ENCODE measurements at places on chromosomes 12 and 14. TPM values are rescaled to one million over a fixed set of nuclear protein-coding genes. Genes with fewer than 3 reads are reported as not detected.

GUCY2C gene
- total RNA-seq = not detected

IGFBP6 gene
- not detected for total RNA-seq

TRHDE gene
- total RNA-seq = 16.7 TPM

IL31 gene
- total RNA-seq = not detected

DDN gene
- total RNA-seq = 6.4 TPM

NELL2 gene
- 140 TPM for total RNA-seq

MAP1LC3B2 gene
- total RNA-seq = 4.4 TPM

PTGDR gene
- not detected for total RNA-seq

GLIPR1L2 gene
- total RNA-seq = not detected

- no peak for DNase-seq
Measured at GRCh38 chr14:90490720-90491050, 93.9 kb downstream of the CALM1 start.

GRCh38 chr12:810671-811415 is 58.5 kb downstream of the WNK1 start:
- no peak for DNase-seq

- no peak for DNase-seq
Measured at GRCh38 chr14:94998685-94999084, 158.6 kb downstream of the DICER1 start.

GRCh38 chr14:68359837-68360552 is 432.9 kb downstream of the ZFP36L1 start:
- DNase-seq = no peak

- DNase-seq = no peak
Measured at GRCh38 chr14:91397965-91398591, 19.5 kb downstream of the CCDC88C start.

GRCh38 chr14:100443603-100444002 is 120.5 kb downstream of the SLC25A47 start:
- no peak for DNase-seq

DNA sequence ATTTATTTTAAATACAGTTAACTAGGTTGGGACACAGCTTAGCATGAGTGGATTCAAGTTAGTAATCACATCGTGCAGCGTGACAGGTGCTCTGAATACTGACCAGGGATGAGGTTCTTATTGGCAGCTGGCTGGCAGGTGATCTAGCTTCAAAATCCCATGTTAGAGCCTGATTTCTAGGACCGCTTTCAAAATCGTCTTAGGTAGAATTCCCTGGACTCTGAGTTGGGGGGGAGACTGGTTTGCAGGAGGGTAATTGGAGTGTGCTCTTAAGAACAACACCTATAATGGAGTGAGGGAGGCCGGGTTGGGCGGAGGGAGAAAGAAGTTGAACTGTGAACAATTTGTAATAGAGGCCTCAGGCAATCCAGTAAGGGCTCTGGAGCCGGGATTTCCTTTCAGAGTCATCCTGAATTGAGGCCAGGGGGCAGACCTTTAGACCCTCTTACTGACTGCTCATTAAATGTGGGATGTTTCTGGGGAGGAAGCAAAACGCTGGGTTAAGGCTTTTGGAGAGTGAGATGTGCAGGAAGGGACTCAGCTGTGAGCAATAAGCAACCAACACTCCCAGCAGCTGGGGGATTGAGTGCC is 874 bp upstream of the YARS2 start:
- no peak for DNase-seq

DNA sequence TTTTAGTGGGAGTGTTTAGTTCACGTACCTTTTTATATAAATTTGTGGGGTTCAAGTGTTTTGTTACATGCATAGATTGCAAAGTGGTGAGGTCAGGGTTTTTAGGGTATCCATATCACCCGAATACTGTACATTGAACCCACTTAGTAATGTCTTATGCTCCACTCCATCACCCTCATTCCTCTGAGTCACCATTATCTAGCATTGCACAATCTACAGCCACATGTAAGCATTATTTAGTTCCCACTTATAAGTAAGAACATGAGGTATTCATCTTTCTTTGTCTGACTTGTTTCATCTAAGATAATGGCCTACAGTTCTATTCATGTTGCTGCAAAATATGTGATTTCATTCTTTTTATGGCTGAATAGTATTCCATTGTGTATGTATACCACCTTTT is 583.7 kb upstream of the LRFN5 start:
- DNase-seq = no peak

DNA sequence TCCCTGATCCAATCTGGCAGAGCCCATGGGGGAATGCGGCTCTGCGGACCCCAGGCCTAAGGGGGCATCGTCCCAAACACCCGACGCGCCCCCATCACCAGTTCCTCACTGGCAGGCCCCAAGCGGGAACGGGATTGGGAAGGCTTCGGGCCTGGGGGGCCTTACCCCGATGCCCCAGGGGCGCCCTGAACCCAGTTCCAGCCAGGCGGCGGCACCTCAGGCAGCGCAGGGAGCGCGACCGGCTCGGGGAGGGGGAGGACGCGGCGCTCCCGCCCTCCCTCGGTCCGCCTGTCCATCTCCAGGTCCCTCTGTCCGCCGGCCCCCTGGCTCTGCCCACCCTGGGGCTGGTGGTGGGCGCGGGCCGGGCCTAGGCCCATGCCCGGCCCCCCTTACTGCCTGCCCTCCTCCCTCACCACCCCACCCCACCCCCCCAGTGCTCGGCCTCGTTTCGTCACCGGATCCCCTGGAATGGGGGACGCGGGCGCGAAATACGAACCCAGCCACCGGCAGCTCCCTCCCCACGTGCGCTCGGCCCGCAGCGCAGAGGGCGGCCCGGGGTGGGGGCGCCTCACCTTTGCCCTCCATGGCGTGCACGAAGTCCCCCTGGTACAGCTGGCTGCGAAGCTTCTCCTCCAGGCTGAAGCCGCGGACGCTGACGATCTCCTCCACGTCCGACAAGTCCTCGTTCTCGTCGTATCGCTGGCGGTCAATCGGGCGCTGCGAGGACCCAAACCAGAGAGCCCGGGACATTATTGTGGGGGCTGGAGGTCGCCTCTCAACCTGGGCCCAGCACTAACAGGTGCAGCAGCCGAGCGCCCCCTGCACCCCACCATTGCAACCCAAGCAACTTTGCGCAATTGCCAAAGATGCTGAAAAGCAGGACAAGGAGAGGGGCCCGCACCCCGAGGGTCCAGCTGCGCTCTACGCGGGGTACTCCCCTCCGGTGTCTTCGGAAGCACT is 2.3 kb downstream of the KDM2B start:
- peak; percentile 44 for DNase-seq

GRCh38 chr12:92719674-92720073 is 16.9 kb downstream of the PLEKHG7 start:
- no peak for DNase-seq

- DNase-seq = no peak
Measured at GRCh38 chr14:77003960-77004710, 24.4 kb downstream of the IRF2BPL start.

- DNase-seq = no peak
Measured at GRCh38 chr14:76834241-76834661, 8.0 kb downstream of the LRRC74A start.

GRCh38 chr14:21534576-21534975 is 8.4 kb upstream of the SALL2 start:
- DNase-seq = no peak
